ENCODE measurements at places on chromosomes 3 and 15.

GRCh38 chr3:139694542-139694941 lies 16.8 kb upstream of the NMNAT3 start:
- no peak for DNase-seq

- no peak for DNase-seq
These were observed 1.4 kb downstream of the DLG1 start for GRCh38 chr3:197297002-197297401.

- no peak for DNase-seq
These were observed 90.0 kb upstream of the ICE2 start for GRCh38 chr15:60568914-60569391.

DNA sequence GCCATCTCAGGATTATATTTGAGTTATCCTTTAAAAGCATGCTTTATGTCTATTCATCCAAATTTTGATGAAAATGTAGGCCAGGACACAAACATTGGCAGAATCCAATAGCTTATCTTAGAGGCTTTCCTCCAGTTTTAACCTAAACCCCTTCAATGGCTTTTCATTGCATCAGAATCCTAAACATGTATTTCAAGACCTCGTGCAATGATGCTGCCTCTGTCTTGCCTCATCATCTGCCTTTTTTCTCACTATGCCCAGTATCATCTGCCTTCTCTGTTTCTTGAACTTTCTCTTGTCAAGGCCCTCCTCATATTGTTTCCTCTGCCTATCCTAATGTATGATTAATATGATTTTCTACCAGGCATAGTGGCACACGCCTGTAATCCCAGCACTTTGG lies 76.1 kb upstream of the MAP4 start:
- no peak for DNase-seq

DNA sequence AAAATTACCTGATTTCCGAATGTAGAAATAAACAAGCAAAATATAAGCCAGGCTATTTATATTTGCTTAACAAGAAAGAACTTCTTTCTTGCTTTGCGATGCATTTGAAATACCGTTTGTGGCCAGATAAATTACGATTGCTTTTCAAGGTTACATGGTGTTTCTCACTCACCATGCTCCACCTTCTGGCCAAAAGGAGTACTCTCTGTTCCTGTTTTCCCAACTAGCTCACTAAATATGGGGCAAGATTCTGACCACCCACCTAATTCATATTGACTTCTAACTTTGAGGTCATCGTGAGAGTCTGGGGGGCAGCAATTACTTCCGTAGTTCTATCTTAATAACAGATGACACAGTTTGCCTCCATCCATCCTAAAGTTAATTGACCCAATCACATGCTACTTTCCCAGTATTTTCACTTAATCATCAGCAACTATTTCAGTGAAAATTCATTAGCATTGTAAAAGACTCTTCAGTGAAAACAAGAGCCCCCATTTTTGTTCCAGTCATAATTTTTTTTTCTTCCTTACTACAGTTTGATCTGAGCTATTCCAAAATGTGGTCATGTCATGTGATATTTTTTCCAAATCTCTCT lies 25.9 kb downstream of the ACP3 start:
- no peak for DNase-seq

DNA sequence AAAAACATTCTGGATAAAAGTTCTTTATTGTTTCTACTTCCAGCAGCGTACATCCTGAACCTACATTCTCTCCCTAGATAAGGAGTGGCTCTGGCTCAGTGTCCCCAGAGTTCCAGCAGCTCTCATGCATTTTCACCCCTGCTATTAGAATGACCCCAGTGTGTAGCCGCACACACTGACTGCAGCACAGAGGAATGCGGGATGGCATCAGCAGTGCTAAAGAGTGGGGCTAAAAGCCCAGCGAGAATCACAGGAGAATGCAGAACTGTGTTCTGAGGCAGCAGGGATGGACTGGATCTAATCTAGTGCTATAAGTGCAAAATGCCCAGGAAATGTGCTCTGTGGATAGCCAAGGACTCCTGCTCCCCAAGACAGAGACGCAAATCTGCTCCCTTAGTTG lies 66.4 kb upstream of the TJP1 start:
- no peak for DNase-seq

DNA sequence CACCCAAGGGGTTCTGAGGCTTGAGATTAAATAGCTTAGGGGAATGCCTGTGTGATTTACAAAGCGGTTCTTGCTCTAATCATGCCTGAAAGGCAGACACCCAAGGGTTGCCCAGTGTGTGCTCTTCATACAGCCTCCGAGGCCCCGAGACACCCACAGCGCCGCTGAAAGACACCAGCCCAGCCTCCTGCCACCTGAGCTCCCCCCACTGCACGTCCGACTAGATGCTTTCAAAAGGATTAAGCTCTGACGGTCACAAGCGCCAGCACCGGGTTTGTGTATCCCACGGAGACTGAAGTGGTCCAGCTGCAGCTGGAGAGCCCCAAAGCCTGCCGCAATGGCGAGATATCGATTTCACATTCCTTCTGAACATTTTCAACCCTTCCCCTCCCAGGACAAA lies 50.3 kb downstream of the SPATA12 start:
- no peak for DNase-seq

GRCh38 chr15:39156166-39156565 lies 424.7 kb upstream of the THBS1 start:
- DNase-seq: no peak

DNA sequence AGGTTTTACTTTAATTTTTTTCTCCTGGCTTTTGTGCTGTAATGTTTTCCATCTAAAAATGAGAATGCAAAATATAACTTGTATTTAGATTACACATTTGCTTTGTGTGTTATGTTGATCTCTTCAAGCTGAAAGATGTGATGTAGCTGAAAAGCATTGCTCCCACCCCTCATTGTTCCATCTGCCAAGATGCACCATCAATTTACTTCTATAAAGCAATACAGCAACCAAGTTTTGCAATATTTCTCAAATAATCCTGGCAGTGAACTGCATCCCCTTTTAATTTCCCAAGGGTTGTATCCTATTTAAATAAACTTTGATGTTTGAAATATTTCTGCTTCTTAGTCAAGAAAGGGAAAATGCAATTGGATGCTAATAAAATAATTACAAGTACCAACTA lies 52.6 kb upstream of the DUT start:
- DNase-seq: no peak

GRCh38 chr15:59299929-59300617 lies 72.6 kb downstream of the MYO1E start:
- DNase-seq: peak; percentile 87

DNA sequence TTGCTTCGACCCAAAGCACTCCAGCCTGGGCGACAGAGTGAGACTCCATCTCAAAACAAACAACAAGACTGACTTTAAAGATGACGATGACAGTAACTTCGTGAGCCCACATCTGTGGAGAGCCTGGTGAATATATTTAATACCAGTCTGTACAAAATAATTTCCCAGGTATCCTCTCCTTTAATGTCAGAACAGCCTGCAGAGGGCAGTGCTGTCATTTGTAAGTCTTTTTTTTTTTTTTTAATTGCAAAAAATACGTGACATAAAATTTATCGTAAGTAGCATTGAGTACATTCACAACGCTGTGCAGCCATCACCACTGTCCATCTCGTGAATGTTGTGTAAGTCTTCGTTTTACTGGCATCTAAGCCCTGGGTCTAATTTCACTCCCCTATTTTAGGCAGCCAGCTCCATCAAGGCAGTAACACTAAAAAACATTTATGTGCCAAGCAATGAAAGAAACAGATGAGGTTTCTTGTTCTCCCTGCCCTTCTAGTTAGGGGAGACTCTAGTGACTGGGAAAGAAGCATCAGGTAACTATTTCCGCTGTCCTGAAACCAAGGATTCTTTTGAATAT lies 1.4 kb downstream of the HTD2 start:
- no peak for DNase-seq

GRCh38 chr3:25427155-25427554 lies 908 bp upstream of the RARB start:
- DNase-seq: no peak

DNA sequence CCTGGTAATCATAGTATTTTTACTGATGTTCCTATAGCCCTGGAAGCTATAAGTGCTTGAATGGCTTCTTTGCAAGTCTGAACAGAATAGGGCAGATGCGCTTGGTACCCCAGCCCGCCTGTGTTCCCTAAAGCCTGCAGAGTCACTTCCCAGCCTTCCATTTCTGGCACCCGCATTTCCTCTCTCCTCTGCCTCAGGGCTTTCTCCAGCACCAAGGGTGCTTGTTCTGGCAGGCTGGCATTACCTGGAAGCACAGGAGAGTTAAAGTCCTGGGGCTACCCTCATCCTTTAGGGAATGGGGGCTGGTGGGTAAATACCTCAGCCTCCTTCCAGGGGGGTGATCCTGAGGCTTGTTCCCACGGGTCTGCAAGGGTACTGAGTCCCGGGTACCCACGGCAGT lies 7.4 kb upstream of the CHRNA3 start:
- DNase-seq: no peak

DNA sequence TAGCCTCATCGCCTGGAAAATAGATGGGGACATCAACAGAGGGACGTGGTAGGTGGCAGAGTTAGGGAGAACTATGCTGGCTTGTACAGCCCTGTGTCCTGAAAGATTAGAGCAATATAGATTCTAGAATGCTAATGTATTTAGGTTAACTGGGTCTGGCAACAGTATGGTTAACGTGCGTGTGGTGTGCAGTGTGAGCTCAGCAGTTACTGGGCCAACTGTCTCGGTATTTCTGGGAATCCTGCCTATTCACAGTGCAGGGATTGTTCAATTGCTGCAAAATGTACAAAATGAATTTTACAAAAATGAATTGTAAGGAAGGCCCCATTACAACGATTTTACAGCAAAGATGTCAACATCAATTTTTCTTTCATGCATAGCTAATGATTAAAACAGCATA lies 20.6 kb downstream of the MEIS2 start:
- DNase-seq: no peak

GRCh38 chr3:45789235-45789812 lies 7.0 kb downstream of the SLC6A20 start:
- DNase-seq: no peak

DNA sequence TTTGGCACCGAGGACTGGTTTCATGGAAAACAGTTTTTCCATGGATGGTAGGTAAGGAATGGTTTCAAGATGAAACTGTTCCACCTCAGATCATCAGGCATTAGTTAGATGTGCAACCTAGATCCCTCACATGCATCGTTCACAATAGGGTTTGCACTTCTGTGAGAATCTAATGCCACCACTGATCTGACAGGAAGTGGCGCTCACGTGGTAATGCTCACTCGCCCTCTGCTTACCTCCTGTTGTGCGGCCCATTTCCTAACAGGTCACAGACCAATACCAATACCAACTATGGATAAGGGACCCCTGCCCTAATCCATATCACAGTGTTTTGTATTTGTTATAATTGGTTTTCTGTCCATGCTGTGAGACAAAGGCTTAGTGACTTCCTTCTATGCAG lies 58.9 kb downstream of the SLMAP start:
- no peak for DNase-seq

DNA sequence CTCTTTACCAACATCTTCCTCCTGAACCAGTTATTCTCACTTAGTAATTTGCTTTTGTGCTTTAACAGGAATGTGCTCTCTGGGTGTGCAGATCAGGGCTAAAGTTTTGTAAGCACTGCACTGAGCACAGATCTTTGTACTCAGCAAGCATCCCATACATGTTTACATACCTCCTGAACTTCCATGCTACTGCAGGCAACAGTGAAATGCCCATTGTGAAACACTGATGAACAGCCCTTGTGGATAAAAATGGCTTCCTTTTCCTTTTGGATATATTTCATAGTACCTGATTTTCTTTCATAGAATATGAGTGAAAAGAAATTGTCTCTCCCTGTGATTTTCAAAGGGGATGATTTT lies 855.9 kb downstream of the MCTP2 start:
- no peak for DNase-seq

GRCh38 chr15:28985316-28985645 lies 99.5 kb downstream of the APBA2 start:
- no peak for DNase-seq

DNA sequence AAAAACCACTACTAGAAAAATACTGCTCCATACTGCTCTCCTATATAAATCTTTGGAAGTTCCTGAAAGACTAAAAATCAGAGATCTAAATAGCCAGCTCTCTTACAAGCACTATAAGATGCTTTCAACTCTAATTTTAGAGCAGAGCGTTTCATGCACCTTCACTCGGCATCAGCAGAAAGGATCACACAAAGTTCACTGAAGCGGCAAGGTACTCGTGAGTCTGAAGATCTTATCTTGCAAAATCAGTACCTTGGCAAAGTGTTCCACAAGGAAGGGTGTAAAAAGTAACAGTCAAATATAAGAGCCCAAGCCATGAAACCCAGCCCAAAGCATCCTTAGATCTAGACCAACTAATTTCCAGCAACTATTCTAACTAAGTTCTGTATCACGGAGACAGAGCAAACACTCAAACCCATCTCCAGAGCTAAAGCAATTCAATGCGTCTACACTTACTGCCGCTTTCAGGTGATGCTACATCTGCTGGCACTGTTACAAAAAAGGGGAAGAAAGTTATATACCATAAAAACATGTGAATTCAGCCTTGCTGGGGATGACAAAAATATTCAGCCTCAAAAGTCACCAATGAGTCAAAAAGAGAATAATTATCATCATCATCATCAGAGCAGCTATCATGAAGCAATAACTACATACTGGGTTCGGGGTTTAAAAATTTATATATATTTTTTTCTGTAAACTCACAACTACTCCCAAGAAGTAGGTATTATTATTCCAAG lies 16.3 kb downstream of the VPS39 start:
- no peak for DNase-seq

GRCh38 chr3:40782111-40782721 lies 257.5 kb downstream of the ZNF621 start:
- DNase-seq: no peak

- no peak for DNase-seq
These were observed 25.6 kb downstream of the IQCB1 start for GRCh38 chr3:121809249-121809648.

DNA sequence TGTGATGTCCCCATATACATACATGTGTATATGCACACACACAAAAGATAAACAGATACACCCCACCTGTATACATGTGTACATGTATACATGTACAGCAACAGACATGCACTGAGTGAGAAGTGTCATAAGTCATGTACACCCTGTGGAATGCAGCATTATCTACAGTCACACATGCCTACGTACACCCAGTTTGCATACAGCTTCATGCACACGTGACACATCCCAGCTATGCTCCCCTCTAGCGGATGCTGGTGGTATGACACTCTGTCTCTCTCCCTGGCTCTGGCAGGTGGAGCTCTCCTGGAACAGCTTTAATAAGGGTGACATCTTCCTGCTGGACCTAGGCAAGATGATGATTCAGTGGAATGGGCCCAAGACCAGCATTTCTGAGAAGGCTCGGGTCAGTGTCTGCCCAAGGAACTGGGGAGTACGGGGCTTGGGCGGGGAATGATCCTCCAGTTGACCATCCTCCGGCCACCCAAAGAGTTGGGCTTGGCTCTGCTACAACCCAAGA lies 6.3 kb downstream of the VILL start:
- DNase-seq: no peak

- DNase-seq: peak; percentile 49
These were observed 86.8 kb downstream of the CCK start for GRCh38 chr3:42179110-42179725.

DNA sequence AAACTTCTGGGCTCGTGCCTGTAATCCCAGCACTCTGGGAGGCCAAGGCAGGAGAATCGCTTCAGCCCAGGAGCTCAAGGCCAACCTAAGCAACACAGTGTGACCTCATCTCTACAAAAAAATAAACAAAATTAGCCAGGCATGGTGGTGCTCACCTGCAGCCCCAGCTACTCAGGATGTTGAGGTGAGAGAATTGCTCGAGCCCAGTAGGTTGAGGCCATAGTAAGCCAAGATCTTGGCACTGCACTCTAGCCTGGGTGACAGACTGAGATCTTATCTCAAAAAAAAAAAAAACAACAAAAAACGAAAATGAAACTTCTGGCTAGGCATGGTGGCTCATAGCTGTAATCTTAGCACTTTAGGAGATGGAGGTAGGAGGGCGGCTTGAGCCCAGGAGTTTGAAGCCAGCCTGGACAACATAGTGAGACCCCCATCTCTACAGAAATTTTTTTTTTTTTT lies 53.7 kb downstream of the PIK3CB start:
- DNase-seq: no peak
